Mucosa of descending colon (tissue), 3 donors: ENCODE measurements at places on chromosomes 5 and 9. TPM values are rescaled to one million over a fixed set of nuclear protein-coding genes. Genes with fewer than 3 reads are reported as not detected.

DNA sequence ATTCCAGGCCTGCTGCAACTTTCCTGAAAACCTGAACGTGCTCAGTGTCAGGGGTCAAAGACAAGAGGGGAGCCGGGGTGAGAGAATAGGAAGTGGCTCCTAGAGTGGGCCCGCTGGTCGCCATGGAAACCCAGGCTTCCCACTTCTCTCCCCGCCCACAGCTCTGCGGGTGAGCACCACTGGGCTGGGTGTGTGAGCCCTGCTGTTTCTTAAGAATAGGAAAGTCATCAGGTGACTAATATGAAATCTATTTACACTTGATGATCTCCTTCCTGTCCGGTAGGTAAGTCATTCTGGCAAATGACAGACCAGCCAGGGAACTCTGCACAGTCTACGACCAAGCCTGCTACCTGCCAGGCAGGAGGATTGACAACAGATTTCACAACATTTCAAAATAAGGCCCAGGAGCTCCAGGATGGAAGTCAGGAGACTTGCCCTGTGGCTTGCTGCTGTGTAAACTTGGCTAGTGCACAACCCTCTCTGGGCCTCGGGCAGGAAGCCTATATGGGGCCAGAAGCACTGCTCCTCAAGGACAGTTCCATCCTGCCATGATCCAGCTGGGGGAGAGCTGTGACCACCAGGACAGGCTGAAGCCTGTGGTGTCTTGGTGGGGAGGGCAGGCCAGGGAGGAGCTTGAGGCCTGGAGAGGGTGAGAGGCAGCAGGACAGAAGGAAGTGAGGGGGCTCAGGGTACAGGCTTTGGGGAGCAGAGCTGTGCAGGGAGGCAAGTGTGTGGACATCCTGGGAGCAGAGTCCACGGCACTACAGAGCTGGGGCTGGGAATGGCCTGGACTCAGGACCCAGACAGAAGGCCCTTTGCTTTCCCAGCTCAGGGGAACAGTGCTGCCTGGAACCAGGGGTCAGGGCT, 60.6 kb downstream of the SHB start:
- no peak for DNase-seq

DNA sequence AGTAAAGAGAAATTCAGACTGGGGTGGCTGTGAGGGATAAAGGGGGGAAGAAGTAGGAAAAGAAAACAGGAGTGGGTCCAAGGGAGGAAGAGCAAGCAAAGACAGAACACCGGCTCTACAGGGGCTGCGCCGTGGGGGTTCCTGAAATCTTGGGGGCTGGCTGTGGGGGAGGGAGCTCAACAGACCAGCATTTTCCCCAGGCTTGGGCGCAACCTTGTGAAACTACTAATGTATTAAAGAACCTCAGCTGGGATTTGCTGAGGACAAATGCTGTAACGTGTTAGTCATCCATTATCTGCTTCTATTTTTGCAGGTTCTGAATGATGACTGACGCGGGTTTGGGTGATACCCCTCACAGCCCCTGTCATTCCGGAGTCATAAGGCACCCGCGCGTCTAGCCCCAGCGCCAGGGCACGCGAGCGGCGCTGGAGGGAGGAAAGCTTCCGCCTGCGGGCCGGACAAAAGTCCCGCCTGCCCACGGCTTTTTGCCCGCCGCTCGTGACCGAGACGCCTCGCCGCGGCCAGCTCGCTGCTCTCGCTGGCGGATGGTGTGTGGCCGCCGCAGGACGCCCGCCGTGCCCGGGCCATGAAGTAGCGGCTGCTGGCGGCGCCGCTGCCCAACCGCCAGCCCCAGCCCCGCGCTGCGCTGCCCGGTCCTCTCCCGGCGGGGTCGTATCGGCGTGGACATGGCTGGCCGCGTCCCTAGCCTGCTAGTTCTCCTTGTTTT, 110.6 kb downstream of the PAM start:
- peak; percentile 68 for DNase-seq

DNA sequence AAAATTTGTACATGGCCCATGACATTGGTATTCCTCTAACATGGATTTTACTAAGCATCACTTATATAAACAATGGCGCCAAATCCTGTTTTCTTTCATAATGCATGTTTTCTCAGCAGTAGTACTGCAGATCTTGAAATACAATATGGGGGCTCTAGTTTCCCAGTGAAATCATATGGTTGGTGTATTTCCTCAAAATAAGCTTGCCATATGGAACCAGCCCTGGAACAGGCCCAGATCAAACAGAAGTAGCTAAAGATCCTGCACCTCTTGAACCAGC, 163.9 kb downstream of the ZNF608 start:
- DNase-seq = no peak

GRCh38 chr5:14956423-14957046, 85.0 kb upstream of the ANKH start:
- no peak for DNase-seq

DNA sequence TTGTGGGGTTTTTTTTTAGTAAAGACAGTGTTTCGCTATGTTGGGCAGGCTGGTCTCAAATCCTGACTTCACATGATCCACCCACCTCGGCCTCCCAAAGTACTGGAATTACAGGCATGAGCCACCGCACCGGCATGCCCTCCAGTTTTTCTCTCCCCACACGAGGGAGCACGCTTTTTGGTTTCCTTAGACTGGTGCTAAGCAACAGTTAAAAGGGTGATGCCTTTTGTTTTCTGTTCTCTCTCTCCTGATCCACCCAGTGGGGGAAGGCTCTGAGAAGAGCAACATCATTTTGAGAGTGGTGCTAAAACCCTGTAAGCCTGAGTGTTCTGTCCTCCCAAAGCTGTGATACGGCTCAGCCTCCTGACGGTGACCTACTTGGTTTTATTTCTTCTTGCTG, 146.6 kb downstream of the MAN2A1 start:
- DNase-seq = no peak

DNA sequence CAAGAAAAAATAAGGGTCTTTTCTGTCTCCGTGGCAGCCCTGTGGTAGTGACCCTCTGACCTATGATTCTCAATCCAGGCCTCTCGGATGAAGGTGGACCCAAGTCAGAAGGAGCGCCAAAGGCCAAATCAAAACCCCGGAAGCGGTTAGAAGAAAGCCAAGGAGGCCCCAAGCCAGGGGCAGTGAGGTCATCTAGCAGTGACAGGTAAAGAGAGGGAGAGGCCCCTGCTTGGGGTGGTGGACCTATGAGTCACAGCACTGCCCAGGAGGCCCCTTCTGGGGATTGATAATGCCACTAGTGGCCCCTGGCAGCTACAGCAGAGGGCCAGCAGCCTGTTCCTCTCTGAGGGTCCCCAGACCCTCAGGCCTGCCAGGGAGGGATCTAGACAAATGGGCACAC, 6.4 kb upstream of the SLC2A8 start:
- no peak for DNase-seq

GRCh38 chr9:88979021-88979420, 12.2 kb upstream of the S1PR3 start:
- no peak for DNase-seq

CENPP gene
- 4.9 TPM for total RNA-seq

DNA sequence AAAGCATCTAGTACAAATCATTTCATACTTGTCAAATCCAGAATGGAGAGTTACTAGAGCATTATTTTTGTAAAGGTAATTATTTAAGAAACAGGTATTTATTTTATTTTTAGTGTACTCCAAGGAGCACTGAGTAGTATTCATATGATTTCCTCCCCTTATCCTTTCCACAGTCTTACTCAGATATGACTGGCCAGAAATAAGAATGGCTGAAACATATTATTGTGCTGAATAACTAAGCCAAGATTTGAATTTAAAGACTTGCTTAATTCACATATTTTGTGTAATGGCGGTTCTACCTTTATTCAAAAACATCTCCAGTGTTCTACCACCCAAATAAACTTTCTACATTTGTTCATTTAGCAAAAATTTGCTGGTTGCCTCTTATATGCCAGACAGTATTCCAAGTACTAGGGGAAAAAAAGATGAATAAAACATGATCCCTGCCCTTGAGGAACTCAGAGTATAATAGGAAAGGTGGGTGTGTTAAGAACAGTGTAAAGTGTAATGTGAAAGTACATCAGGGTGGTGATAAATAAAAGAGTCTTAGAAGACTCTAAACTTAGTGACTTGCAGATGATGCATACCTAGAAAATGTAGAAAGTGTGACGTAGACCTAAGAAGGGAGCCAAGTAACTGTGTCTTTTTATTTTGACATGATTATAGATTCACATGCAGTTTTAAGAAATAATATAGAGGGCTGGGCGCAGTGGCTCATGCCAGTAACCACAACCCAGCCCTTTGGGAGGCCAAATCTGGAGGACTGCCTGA, 110.4 kb upstream of the GRHPR start:
- no peak for DNase-seq

GRCh38 chr5:142131394-142131793, 22.8 kb downstream of the NDFIP1 start:
- no peak for DNase-seq

DNA sequence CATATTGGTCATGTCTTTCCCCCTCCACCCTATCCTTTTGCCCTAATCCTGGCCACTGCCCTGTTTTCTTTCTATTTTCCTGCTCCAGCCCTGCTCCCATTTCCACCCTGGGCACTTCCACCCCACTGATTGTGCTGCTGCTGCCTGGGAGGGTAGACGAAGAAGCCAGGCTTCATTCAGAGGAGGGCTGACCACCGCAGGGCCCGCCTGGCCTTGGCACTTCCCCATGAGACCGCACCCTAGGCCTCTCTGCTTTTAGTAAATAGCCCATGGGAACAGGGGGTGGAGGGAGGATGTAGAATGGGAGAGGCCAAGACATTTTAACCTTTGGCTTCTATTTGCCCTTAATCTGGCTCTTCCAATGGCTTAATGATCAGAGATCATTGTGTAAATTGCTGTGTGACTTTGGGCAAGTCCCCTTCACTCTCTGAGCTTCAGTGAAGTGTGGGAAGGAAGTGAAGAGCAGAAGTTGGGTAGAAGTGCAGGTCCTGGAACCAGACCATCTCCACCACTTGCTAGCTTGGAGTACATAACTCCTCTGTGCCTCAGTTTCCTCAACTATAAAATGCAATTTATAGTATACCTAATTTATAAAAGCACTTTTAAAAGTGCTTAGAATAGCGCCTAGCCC, 13.6 kb upstream of the GPX3 start:
- DNase-seq = no peak

IRX1 gene
- not detected for total RNA-seq

CAMK2A gene
- total RNA-seq = 3.0 TPM

DNA sequence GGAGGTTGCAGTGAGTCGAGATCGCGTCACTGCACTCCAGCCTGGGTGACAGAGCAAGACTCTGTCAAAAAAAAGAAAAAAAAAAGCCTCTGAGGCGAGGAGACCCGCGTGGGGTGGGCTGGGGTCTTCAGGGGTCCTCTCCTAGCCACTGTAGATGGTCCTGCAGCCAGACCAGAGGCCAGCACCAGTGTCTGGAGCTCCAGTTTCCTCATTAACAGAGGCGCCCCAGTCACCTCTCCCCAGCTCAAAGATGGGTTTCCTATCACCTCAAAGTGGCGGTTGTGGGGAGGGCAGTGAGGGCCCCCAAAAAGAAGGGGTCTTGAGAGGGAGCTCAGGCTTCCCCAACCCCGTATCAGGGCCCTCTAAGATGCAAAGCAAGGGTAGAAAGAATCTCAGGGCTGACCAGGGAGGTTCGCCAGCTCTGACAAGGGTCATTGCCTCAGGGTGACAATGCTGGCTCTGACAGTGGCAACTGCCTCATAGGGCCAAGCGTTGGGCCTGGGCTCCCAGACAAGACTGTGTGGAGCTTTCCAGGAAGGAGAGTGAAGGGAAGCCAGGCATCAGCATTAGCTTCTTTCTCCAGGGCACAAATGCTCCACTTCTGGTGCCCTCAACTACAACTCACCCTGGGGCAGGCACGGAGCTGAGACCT, 15.0 kb downstream of the STK10 start:
- DNase-seq = no peak

UBQLN1 gene
- total RNA-seq = 74.3 TPM

DNA sequence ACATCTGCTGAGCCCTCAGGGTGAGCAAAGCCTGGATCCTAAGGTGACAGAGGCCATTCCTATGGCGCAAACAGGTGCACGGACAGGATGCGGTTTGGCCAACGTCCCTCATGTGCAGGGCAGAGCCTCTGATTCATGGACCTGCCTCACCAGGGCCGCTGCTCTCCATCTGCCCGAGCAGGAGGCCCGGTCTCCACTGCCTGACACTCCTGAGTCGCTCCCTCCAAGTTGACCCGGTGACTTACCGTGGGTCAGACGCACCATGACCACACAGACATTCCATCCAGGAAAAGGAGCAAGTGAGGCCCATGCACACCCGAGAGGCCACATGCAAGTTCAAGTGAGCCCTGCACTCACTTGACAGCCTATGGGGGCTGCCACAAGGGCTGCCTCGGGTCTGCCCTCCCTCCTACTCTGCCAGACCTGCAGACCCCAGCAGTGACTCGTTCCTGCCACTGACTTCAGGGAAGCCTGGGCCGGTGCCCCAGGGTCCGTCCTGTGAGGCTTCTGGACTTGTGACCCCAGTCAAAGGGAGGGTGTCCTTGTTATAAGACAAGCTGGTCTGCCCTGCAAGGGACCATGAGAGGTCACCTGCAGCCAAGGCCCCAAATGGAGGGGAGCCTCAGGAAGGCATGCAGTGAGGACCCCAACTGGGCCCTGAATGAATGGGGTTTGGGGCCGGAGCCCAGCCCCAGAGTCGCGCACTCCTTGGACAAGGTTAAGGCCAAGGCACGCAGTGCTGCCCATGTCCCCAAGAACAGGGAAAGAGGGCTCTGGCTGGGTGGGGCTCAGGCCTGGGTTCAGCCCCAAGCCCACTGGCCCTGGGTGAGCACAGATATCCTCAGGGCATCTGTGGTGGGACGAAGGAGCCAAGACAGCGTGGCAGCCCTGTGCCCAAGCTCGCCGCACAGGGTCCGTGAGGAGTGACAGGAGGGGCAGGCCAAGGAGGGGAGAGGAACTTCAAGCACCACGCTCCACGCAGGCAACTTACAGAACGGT, 10.1 kb downstream of the BRD3OS start:
- DNase-seq = no peak

DNA sequence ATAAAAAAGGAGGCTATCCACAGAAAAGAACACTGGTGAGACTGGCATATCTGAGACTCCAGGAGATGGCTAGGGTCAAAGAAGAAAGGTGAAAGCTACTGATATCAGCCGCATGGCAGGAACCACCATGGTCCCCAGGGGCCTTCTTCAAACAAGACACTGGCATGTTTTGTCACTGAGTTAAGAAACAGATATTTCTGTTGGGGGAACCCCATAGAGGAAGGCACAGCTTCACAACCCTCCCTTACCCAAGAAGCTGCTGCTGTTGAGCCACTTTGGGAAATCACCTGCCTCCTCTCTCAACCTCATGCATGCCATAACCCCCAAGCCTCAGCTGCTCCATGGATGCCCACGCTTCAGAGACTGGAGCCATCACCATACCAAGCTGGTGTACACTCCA, 13.3 kb upstream of the BTNL3 start:
- no peak for DNase-seq
